ENCODE measurements at places on chromosomes 6 and 20.

DNA sequence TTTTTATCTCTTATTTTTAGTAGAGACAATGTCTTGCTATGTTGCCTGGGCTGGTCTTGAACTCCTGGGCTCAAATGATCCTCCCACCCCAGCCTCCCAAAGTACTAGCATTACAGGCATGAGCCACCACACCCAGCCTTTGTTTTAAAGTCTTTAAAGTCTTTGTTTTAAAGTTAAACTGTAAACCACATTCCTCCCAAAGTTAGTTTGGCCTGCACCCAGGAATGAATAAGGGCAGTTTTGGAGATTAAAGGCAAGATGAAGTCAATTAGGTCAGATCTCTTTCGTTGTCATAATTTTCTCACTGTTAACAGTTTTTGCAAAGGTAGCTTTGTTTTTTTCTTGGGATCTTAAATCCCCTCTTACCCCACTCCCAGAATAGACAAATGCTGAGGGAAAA, 63.8 kb downstream of the UBR2 start:
- no peak for DNase-seq

GRCh38 chr20:6940048-6940447, 172.6 kb downstream of the BMP2 start:
- no peak for DNase-seq

DNA sequence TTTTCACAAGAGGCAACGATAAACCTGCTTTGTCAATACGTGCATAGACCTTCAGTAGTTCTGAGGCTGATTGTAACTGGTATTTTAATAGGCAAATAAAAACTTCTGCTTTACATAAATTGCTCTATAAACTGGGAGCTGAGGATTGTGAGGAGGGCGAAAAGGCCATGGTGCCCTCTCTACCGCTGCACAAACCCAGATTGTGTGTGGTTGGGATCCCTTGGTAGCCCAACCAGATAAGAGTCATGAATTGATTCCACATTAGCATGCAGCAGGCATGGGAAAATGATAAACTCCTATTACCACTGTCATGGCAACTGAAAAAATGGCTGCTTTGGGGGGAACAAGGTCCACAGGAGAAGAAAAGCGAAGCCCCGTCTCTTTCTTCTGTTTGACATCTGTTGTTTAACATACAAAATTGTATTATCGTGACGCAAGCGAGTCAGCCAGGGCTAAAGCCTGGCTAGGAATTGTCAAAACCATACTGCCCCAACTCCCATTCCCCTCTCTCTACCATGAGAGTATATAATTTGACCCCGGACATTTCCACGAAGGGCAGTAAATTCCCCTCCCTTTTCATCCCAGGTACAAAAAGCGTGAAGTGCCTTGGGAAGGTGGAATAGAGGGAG, 157.8 kb upstream of the SALL4 start:
- no peak for DNase-seq

GRCh38 chr20:38194971-38195504, 30.0 kb upstream of the TGM2 start:
- no peak for DNase-seq

GRCh38 chr6:168782187-168782751, 341.3 kb downstream of the SMOC2 start:
- no peak for DNase-seq
